ENCODE measurements at places on chromosomes 7 and 10. TPM values are rescaled to one million over a fixed set of nuclear protein-coding genes. Genes with fewer than 3 reads are reported as not detected.

Gene CLRN3
- not detected for total RNA-seq

Gene RHOBTB1
- total RNA-seq: 0.33 TPM

Gene BAG3
- total RNA-seq: 17.8 TPM

Gene EIF5AL1
- total RNA-seq: 0.65 TPM

Gene SPDYE2
- total RNA-seq: 0.41 TPM

Gene CALHM3
- not detected for total RNA-seq

Gene SPDYE1
- total RNA-seq: not detected

Gene KCNH2
- 1.6 TPM for total RNA-seq

DNA sequence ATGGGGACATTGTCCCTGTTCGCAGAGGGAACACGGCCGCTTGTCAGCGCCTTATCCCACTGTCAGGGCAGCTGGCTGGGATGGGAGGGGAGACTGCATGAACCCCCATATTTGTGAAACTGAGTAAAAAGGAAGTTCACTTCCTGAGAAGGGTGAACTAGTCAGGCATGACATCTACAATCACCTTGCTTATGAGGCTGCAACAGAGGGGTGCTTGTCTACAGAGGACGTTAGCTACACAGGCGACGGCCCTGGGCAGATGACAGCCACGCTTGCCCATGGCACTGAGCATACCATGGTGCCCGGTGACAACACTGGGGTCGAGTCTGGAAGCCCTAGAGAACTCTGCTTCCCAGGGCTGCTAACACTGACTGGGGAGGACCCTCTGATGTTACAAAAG is 46.0 kb upstream of the KDM7A start:
- no peak for DNase-seq

GRCh38 chr7:133237545-133237944 is 15.3 kb upstream of the EXOC4 start:
- no peak for DNase-seq

- peak; percentile 68 for DNase-seq
These were observed 26.2 kb downstream of the ADK start for GRCh38 chr10:74177140-74177677.

DNA sequence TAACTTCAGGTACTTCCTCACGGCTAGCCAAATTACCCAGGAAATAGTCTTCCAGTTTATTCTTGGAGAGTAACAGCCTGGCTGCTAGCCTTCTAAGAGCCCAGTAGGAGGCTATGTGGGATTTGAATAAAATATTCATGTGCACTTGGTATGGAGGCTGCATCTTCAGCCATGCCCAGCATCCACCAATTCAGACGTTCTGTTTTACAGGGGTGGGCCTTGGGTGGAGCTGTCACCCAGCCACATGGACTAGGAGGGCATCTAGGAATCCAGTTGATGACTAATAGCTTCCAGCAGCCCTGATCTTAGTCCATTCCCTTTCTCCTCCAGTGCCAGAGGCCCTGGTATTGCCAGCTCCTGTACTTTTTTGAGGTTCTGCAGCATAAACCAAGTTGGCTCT is 66.3 kb upstream of the ZRANB1 start:
- DNase-seq: no peak

- no peak for DNase-seq
These were observed 56.6 kb downstream of the MPLKIP start for GRCh38 chr7:40077849-40078248.

GRCh38 chr10:20922451-20922850 is 25.3 kb upstream of the NEBL start:
- no peak for DNase-seq

DNA sequence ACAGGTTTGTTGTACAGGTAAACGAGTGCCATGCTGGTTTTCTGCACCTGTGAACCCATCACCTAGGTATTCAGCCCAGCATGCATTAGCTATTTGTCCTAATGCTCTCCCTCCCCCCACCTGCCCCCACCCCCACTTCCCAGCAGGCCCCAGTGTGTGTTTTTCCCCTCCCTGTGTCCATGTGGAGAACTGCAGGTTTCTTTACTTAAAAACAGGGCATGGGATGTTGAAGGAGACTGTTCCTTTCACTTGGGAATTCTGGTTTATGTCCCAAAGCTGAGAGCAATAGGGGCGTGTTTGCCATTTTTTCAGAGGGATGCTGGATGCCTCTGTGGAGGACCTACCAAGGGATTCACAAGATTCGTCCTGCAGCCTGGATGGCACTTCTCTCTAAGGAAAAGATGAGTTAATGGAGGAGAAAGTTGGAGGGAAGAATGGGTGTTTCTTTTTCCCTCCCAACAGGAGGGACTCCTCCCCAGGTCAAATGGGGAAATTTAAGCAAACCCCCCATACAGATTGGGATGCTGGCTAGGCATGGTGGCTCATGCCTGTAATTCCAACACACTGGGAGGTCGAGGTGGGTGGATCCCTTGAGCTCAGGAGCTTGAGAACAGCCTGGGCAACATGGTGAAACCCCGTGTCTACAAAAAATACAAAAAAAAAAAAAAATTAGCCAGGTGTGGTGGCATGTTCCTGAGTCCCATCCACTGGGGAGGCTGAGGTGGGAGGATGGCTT is 136.0 kb downstream of the GALNT17 start:
- DNase-seq: no peak

DNA sequence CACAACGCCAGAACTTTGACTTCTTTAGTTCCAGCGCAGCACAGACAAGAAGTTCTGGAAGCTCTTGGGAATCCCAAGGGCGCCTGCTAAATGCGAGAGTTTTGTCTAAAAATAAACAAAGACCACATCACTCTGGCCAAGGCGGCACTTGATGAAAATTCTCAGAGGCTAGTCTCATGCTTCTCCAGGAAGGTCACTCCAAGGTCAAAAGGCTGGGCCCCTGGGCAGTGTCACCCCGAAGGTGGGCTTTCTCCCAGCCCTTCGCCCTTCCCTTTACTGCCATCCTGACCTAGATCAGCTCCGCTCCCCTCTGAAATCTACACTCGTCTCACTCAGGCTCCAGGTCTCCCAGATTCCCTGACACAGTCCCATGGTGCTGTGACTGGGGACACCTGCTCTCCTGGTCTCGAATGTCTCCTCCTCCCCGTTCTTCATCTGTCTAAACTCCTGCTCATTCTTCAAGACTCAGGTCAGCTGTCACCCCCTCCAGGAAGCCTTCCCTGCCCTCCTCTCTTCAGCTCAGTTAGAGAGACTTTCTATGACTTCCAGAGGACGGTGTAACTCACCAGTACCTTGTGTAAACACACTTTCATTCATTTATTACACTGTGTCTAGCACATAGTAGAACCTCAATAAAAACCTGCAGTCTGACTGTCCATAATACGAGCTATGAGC is 10.5 kb downstream of the FAM53B start:
- DNase-seq: no peak

DNA sequence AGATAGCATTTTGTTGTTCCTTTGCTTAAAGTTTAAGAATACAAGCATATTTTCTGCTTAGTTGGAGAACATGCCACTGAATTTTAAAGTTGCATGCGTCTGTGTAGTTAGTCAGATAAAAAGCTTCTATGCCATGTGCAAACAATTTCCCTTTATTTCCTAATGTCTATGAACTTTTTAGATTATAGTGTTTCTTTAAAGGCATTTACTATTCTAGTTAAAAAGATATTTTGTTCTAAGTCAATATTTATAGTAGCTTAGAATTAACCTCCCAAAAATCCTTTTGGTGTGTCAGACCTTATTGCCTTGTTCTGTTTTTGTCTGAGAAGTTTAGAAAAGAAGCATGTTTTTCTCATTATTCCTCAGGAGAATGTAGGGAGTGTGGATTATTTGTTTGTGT is 99.0 kb upstream of the GATA3 start:
- DNase-seq: no peak

DNA sequence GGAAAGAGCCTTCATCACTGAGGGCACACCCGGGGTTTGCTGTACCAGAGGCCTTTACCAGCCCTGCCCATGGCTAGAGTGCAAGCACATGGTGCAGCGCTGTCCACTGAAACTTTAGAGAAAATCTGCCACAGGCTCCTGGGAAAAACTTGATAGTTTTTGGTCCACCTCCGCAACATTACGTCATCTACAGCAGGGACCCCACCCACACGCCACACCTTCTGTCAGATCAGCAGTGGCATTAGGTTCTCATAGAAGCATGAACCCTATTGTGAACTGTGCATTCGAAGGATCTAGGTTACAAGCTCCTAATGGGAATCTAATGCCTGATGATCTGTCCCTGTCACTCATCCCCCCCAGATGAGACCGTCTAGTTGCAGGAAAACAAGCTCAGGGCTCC is 2.5 kb upstream of the ODAD2 start:
- DNase-seq: no peak

DNA sequence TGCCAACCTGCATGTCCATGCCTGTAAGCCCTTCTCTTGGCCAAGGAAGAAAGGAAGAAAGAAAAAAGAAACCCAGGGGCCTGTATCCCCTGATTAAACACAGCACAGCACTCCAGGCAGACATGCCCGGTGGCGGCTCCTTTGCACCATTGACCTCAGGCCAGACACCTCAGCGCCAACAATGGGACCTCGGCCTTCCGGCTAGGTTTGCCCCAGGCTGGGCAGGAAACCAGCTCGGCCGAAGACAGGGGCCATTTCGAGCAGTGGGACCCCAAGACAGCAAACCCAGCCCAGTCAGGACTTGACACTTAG is 2.8 kb downstream of the HOXA10 start:
- no peak for DNase-seq

DNA sequence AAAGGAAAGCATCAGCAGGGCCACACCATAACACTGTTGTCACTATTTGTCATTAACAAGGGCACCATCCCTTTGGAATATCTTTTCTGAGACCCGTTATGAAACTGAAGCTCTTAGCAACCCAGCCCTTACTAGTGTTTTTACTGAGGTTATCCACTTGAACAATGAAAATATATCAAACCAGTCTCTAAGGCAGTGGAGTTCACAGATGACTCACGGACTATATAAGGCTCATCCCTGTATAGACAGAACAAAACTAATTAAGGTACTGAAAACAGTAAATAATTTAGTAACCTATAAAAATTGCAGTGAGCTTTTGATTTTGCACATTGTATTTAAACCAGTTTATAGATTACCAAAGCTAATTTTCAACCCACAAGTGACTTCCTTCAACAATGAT is 196.0 kb downstream of the ELAPOR2 start:
- DNase-seq: no peak

DNA sequence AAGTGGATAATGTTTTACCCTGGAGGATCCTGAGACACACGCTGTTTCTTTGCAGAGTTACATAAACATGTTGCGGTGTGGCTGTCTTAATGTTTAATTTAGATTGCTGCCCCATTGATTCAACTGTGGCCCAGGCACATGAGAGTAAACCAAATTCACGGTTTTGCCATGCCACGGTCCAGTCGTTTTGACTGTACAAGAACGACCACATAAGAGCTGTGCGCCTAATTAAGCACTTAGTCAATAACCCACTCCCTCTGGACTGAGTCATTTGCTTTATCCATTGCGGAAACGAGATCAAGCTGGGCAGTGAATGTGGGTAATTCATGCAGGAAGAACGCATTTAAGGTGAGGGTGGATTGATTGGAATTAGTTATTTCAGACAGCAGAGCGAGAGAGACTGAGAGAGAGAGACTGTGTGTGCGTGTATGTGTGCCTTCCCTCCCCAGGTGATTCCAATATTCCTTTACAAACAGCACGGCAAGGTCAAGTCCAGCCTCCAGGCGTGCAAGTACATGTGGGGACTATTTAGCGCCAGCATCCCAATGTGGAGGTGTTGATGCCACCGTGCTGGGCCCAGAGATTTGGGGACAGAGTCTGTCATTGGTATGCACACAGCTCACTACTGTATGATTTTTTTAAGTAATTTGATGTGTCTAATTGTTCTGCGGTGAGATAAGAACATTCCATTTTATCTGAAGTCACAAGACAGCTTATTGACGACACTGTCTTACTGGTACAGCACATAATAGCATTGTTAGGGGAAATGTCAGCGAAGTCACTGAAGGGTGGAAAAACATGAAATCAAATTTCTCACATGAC is 8.4 kb upstream of the TEX36 start:
- no peak for DNase-seq

DNA sequence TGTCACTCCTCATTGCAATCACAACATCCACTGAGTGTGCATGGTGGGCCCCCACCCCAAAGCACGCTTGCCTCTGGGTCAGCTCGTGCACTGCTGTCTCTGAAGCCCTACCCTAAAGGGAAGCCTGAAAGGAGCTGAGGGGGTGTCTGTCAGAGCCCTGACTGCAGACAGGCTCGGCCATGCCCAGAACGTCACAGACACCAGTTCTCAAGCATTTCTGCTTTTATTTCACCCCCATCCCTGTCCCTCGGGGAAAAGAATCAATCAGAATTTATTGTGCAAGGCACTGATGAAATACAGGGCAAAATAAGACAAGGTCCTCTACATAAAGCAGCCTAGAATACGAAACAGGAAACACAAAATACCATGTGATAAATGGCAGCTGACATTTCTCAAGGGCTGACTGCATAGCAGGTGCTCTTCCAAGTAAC is 231.8 kb downstream of the WDR37 start:
- no peak for DNase-seq

GRCh38 chr10:60732198-60732806 is 46.0 kb upstream of the CDK1 start:
- DNase-seq: no peak

- no peak for DNase-seq
These were observed 371.7 kb upstream of the IGFBP3 start for GRCh38 chr7:46292741-46293140.

DNA sequence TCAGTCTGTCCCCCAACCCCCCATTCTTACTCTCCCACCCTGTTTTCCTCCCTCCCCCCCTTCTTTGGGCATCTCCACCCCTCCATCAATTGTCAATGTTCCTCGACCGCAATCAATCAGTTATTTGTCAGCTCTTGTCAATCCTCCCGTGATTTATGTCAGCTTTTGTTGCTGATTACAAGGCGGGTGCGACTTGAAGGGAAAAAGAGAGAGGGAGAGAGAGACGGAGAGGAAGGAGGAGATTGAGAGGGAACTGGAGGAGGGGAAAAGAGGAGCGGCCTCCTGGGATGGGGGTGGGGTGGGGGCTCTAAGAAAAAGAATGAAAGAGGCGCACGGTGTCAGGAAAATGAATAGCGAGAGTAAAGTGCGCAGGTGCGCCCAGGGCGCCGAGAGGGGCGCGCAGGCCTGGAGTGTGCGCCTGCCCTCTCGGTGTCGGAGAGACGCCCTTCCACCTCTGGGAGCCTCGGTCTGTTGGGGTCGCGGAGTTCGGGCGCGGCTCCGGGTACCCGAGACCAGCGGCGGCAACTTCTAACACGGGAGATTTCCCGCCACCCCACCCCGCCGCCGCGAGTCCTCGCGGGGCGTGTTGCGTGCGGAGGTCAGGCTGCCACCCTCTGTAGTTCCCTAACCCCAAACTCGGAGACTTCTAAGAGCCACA is 1.1 kb upstream of the ZNF503 start:
- DNase-seq: no peak
